NCI-H187 treated with DMSO at 0.1 percent for 48 hours (cell line): ENCODE measurements at places on chromosomes 16 and 17.
A peak's percentile ranks its signal among the peaks of the same experiment; 100 is the strongest.

DNA sequence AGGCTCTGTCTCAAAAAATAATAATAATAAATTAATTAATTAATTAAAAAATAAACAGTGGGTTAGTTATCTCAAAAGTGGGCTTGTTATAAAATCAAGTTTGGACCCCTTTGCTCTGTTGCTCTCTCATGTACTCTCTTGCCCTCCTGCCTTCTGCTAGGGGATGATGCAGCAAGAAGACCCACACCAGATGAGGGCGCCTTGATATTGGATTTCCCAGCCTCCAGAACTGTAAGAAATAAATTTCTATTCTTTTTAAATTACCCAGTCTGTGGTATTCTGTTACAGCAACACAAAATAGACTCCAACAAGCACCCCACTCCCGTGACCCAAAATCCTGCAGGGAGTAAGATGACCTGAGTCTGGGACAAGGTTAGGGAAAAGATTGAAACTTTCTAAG, 2.1 kb upstream of the ZNF652 start:
- DNase-seq = no peak

GRCh38 chr16:15493466-15494180, 59.2 kb downstream of the BMERB1 start:
- peak; percentile 82 for DNase-seq

DNA sequence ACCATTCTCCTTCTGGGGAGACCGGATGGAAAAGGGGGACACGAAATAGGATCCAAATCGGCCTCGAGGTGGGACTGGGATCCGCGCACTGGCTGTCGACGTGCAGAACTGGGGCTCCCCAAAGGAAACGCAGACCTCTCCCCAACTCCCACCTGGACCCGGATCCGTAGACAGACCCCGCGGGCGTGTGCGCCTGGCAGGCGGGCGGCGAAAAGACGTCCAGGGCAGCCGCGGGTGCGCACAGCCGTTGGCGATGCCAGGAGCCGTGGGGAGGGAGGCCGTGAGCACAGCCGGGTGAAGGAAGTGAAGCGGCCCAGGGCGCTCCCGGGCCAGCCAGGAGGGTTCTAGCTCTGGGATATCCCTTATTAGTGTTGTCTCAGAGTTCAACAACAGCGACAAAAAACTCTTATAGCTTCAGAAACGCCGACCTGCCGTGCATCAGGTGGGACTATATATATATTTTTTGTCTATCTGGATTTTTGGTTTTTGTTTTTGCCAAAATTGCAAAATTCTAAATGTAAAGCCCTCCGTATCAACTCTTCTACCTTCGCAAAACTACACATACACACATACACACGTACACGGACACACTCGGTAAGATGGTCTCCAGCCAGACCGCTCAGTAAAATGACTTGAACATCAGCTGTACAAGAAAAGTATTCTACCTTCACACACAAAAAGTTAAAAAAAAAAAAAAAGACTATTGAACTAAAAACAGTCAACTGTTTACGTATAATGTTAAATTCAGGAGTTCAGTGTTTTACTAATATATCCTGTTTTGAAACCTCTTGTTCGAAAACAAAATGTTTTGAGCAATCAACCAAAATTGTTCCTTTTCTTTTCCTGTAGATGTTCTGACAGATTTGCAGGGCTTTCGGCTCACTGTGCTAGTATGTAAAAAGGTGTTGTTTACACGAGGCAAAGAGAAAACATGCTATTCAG, 5.2 kb upstream of the AATF start:
- DNase-seq = no peak

DNA sequence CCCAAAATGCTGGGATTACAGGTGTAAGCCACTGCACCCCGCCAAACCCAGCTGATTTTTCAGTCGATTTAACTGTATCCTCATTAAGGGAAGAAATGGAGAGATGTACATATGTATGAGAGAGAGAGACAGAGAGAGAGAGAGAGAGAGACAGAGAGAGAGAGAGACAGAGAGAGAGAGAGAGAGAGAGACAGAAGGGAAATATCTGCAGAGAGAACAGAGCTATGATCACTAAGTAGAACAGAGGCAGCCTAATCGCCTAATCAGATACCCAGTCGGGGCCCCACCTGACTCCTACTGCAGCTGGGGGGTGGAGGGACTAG, 70.0 kb downstream of the RBBP6 start:
- DNase-seq = no peak

GRCh38 chr17:41812381-41813151, at the start of gene FKBP10:
FKBP10 (plus strand) TSS chr17:41813004; CDS start chr17:41813035, 31 bp downstream.
- no peak for DNase-seq

GRCh38 chr17:61818225-61818624, 45.1 kb downstream of the BRIP1 start:
- DNase-seq = no peak

DNA sequence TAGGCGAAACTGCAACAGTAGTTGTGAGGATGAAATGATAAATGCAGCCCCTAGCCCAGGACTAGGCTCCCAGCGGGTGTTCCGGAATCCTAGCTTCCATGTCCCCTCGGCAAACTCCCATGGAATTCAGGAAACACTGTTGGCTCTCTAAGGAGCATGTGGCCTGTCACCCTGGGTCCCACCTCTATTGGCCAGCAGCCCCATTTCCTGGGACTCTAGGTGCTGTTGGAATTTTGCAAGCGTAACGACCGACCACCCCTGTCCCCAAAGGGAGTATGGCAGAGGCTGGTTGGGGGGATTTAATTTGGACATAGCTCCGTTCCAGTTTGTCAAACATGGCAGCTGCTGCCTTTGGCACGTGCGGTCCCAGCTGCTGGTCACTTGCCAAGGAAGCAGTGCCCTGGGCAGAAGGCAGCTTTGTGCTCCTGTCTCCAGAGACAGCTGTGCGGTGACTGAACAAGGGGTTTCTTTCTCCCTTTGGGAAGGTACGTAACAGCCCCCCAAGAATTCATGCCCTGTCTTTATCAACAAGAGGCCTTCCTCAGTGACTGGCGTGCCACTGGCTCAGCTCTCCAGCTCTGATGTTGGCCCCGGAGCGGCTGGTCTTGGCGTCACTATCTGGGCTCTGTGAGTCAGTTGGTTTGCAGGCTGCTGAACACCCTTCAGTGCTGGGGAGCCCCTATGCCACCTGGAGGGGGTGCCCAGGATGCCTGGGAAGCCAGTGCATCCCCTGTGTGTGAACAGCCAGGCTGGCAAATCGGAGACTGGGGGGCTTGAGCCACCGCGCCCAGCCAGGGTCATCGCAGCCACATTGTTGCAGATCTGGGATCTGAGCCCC, 235.2 kb upstream of the TNRC6C start:
- DNase-seq = no peak

DNA sequence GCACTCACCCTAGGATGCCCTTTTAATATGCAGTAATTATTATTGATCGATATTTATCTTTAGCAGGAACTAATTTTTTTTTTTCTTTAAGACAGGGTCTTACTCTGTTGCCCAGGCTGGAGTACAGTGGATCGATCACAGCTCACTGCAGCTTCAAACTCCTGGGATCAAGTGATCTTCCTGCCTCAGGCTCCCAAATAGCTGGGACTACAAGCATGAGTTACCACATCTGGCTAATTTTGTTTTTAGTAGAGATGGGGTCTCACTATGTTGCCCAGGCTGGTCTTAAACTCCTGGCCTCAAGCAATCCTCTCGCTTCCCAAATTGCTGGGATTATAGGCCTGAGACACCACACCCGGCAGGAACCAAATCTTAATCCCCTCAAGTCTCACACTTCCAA, 29.3 kb downstream of the KIAA0753 start:
- DNase-seq = no peak

DNA sequence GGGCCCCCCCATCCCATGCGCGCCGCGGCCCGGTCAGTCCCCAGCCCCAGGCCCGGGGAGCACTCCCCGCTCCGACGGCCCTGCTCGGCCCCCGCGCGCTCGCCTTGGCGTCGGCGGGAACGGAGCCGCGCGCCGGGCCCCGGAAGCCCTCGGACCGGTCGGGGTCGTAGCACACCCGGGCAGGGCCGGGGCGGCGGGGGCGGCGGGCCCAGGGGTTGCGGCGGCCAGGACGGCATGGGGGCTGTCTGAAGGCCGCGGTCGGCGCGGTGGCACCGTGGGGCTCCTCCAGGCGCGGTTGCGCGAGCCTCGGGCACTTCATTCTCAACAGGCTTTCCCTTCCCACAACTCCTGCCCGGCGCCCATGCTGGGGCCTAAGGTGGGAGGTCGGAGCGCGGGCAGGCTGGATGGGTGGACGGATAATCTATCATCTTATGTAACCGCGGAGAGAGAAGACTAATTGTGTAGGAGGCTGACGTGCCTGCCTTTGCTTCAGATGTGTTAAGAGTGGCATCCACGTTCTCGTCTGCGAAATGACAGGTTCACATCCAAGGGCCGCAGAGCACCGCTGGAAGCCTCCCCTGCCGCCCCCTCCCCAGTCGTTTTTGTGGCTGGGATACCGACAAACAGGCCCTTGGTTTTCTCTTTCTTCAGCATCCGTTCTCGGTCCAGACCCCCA, 708 bp downstream of the BAIAP2 start:
- no peak for DNase-seq

DNA sequence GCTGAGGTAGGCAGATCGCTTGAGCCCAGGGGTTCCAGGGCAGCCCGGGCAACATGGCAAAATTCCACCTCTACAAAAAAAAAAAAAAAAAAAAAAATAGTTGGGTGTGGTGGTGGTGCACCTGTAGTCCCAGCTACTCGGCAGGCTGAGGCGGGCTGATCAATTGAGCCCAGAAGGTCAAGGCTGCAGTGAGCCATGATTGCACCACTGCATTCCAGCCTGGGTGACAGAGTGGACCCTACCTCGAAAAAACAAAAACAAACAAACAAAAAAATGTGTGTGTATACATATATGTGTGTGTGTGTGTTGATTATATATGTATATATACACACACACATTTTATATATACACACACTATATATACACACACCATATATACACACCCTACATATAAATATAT, 39.1 kb upstream of the TBC1D3K start:
- DNase-seq = no peak

DNA sequence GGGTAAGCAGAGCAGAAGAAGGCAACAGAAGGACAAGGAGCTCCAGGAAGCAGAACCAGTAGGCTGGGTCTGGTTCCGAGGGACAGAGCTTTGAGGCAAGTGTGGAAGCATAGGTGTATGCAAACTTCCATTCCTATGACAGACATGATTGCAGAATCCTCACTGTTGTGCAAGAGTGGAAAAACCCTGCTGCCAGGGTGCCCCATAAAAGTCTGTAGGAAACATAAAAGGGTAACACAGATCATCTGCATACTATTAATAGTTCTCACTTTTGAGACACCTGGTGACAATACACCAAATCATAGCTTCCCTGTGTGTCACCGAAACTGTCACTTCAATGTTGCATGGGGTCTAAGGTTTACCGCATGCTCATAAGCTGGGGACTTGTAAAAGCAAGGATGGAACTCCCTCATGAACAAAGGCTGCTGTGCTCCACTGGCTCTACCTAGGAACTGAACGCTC, 39.7 kb downstream of the ARHGAP17 start:
- no peak for DNase-seq

GRCh38 chr17:59534583-59534982, 30.8 kb upstream of the DHX40 start:
- no peak for DNase-seq

DNA sequence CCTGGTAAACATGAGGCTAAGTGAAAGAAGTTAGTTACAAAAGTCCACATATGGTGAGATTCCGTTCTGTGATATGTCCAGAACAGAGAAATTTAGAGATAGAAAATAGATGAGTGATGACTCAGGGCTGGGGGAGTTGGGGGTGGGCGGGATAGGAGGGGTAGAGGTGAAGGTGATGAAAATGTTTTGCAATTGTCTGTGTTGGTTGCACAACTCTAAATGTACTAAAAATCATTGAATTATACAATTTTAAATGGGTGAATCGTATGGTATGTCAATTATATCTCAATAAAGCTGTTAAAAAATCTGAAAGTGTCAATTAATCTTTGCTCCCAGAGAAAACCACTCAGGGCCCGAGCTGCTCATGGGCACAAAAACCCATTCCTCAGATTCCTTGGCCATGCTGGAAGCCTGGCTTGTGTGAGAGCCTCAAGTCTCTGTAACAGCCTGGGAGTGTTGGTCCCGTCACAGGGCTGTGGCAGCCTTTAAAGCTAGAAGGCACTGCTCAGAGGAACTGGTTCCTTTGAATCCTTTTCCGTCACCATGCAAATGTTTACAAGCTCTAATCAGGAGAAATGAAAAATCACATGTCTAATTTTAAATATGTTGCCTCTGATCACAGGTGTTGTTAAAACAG, 225.3 kb downstream of the WWOX start:
- no peak for DNase-seq

DNA sequence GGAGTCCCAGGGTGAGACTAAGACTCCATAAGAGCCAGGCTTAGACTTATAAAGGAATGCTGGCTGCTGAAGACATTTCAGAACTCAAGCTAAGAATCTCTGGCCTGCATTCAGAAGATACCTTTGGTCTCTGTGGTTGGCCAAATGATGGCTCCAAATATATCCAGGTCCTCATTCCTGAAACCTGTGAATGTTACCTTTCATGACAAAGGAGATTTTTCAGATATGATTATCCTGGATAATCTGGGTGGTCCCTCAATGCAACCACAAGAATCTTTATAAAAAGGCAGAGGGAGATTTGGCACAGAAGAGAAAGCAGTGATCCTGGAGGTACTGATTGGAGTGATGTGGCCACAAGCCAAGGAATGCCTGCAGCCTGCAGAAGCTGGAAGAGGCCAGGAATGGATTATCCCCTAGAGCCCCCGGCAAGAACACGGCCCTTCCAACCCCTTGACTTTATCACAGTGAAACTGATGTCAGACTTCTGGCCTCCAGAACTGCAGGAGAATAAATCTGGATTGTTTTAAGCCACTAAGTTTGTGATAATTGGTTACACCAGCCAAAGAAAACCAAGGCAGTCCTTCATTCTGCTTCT, 253.3 kb downstream of the SLC39A11 start:
- no peak for DNase-seq

DNA sequence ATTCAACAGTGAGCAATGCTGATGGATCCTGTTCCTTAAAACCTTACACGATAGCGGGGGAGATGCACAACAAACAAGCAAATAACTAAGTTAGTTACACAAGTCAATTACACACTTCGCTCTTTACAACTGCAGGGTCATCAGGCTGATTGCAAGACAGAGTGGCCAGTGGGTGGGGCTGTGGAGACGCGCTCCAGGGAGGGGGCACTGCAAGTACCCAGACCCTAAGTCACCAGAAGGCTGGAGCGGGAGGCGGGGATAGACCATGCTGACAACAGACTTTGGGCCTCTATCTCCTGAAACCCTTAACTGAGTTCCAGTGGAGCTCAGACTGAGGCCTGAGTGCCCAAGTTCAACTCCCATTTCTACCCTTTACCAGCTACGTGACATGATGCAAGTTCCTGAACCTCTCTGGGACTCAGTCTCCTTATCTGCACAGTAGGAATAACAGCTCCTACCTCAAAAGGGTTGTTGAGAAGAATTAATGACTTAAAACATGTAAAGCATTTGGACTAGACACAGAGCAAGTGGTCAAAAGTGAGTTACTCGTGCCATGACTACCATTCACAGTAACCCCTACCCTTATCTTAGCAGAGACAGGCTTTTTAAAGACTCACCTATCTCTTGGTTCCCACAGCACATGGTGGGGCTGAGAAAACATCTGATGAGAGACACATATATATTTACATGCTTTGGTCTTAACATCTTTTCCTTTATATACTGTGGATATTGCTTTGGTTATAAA, 10.4 kb downstream of the CPPED1 start:
- DNase-seq = no peak

GRCh38 chr17:19016881-19017280, 12.3 kb upstream of the FAM83G start:
- DNase-seq = no peak

GRCh38 chr16:88705801-88706228, 393 bp downstream of the RNF166 start:
- no peak for DNase-seq
